ENCODE measurements at places on chromosomes 16 and 17. TPM values are rescaled to one million over a fixed set of nuclear protein-coding genes. Genes with fewer than 3 reads are reported as not detected.

Gene MAPK7
- total RNA-seq: 19.0 TPM

GRCh38 chr17:77061669-77062068 lies 79.1 kb upstream of the SEC14L1 start:
- peaks cover 4% of the 10 kb centered on the region for H3K27me3 ChIP-seq
- no peak overlapping the region for H3K4me3 ChIP-seq
- no peak overlapping the region for H3K27ac ChIP-seq
- no peaks in the 10 kb centered on the region for H3K36me3 ChIP-seq
- no peak for DNase-seq

DNA sequence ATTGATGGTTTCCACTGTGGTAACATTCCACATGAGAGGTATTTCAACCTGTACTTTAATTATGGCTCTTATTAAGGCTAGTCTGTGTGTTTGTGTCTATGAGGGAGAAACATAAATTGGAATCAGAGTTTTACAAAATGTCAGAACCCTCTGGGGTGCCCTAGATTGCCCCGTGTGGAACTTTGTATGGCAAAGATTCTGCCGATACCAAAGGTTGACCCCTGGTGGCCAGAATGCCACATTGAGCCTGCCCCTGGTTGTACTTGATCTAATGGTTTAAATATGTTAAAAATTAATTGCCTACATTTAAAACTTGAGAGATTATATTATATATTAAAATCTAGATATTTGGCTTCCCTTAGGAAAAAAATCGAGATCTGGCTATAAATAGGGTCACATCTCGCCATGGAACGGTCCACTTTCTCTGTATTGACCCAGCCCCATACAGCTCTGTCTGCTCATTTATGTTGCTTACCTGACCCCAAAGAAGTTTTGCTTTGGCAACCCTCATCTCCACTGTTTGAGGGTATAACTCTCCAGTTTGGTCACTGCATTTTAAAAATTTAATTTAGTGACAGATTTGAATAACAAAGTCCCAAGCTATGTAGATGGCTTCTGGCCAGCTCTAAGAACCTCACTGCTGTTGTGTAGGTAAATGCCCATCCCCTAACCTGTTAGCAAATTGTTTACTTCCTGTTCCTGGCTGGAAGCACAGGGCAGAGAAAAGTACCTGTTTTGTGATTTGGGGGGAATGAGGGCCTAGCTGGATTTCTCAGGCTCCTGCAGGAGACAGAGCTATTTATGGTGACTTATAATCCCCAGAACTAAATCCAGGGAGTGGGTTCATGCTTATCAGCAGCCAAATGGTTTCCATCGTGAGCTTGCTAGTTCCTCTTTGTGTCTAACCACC lies 95.0 kb downstream of the PLCG2 start:
- peak; percentile 75 for DNase-seq
- peaks cover 3% of the 10 kb centered on the region for H3K4me1 ChIP-seq
- H3K4me3 ChIP-seq: no peak overlapping the region

- peaks cover 4% of the 10 kb centered on the region for H3K27me3 ChIP-seq
- peaks cover 36% of the 10 kb centered on the region for H3K36me3 ChIP-seq
- H3K4me3 ChIP-seq: no peak overlapping the region
- H3K4me1 ChIP-seq: peaks cover 37% of the 10 kb centered on the region
Observed at GRCh38 chr17:21291862-21292261, 7.4 kb downstream of the MAP2K3 start.

Gene IGF2BP1
- total RNA-seq: 0.43 TPM
